ENCODE measurements at places on chromosomes 2 and 18.

GRCh38 chr18:74534981-74535649, 815 bp downstream of the CNDP1 start:
- H3K27ac ChIP-seq, result no peak overlapping the region
- peaks cover 11% of the 10 kb centered on the region for H3K27me3 ChIP-seq
- DNase-seq, result no peak
- peaks cover 10% of the 10 kb centered on the region for H3K4me1 ChIP-seq
- H3K4me3 ChIP-seq, result no peak overlapping the region
- peaks cover 4% of the 10 kb centered on the region for H3K36me3 ChIP-seq

DNA sequence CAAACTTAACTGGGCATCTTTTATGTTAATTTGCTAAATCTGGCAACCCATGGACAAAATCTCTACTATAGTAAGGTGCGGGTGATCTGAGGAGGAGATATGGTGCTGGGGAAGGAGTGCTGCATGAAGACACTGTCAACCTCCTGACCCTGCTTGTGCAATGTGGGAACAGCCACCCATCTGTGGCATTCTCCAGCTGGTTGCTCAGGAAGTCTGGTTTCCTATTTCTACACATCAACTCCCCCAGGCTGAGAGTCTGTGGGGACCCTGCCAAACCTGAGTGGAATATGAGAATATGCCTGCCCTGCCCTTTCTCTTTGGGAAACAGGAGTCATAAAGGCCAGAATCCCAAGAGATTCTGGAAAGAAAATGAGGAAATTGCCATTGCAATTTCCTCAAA, 60.1 kb upstream of the PAX3 start:
- no peak overlapping the region for H3K27ac ChIP-seq
- H3K4me1 ChIP-seq, result no peaks in the 10 kb centered on the region
- H3K4me3 ChIP-seq, result no peak overlapping the region
- peaks cover 2% of the 10 kb centered on the region for H3K27me3 ChIP-seq

GRCh38 chr2:127058246-127058953, 48.6 kb downstream of the BIN1 start:
- no peak overlapping the region for H3K27ac ChIP-seq
- H3K4me1 ChIP-seq, result peaks cover 1% of the 10 kb centered on the region
- no peaks in the 10 kb centered on the region for H3K27me3 ChIP-seq

DNA sequence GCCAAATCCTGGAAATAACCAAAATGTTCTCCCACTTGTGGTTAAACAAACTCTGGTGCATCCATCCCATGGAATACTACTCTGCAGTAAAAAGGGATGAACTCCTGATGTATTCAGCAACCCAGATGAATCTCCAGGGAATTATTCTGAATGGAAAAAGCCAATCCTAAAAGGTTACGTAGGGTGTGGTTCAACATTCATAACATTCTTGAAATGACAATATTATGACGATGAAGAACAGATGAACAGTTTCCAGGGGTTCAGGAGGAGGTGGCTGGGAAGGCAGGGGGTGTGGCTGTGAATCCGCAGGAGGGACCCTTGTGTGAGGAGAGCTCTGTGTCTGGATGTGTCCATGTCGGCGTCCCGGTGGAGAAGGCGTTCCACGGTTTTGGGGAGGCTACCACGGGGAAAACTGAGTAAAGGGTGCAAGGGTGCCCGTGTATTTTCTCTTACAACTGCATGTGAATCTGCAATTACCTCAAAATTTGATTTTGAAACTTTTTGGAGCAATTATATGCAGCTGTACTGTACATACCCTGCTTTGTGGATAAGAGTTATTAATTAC, 47.3 kb downstream of the KCNG2 start:
- H3K36me3 ChIP-seq, result no peaks in the 10 kb centered on the region
- no peak for DNase-seq
- H3K4me1 ChIP-seq, result no peaks in the 10 kb centered on the region
- no peak overlapping the region for H3K4me3 ChIP-seq

DNA sequence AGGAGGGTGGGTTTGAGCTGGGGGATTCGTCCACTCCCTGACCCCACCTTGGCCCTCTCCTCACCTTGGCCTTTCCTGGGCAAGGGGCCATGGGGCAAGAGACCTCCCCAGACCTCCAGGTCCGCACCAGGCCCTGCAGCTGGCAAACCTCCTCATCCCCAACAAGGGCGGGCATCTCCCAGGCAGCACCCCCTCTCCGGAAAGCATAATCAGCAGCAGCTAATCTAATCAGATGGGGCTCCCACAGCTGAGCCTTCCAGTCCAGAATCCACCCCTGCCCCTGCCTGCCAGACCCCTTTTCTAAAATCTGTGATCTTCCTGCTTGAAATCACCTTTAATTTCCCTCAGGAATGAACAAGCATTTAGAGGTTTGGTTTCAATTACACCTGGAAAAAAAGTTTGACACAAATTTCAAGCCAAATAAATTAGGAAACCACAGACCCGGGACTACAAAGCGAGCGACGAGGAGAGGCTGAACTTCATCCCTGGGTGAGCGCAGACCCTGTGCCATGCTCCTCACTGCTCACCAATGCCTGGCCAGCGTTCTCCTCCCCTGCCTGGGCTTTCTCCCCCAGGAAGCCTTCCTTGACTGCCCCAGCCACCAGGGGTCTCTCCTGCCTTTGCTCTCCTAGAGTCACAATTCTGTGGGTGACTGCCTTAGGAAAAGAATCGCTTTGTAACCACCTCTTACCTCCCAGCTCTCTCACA, 143.0 kb upstream of the MYCN start:
- DNase-seq, result no peak
- H3K27ac ChIP-seq, result no peak overlapping the region
- H3K27me3 ChIP-seq, result peaks cover 39% of the 10 kb centered on the region
- H3K4me1 ChIP-seq, result peaks cover 6% of the 10 kb centered on the region

DNA sequence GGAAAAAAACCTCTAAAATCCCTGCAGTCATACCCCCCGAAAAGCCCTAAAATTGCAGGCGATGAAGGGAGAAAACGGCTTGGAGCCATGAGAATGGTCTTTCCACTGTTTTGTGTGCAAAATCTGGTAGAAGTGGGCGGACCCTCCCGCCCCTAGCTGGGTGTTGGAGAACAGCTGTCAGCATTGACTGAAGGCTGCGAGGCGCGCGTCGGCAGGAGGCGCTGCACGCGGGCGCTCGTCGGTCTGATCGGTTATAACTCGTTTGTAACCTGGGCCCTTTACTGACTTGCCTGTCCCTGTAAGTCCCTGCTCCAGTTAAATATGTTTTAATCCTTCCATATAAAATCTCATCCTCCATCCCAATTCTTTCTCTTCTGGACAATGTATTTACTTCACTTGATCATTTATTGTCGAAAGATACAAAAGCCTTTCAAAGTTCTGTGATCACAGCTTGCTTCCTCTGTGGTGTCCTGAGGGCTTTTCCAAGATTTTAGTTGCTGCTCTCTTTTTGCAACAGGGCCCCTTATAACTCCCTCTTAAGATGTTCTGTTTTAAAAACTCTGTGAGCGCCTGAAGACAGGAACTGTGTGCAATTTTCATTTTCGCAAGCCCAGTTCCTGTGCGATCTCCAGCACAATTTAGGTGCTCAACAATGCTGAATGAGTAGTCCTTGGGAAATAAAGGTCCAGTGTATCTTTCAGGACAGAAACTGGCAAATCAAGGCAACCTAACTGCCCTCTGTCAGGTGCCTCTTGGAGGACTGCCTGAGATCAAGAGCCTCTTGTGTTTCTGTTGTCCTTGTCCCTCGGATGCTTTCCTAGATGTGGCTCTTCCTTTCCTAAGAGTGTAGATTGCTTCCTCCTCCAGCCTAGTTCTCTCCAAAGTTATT, 918 bp upstream of the HNRNPLL start:
- peak; percentile 65 for DNase-seq
- no peaks in the 10 kb centered on the region for H3K27me3 ChIP-seq
- no peaks in the 10 kb centered on the region for H3K36me3 ChIP-seq
- peak overlapping the region; percentile 93 for H3K4me3 ChIP-seq

- no peak overlapping the region for H3K27ac ChIP-seq
- no peaks in the 10 kb centered on the region for H3K4me1 ChIP-seq
- DNase-seq, result no peak
- peaks cover 3% of the 10 kb centered on the region for H3K36me3 ChIP-seq
- no peaks in the 10 kb centered on the region for H3K27me3 ChIP-seq
- H3K4me3 ChIP-seq, result no peak overlapping the region
Observed at GRCh38 chr2:33110461-33110860, 163.7 kb downstream of the LTBP1 start.

DNA sequence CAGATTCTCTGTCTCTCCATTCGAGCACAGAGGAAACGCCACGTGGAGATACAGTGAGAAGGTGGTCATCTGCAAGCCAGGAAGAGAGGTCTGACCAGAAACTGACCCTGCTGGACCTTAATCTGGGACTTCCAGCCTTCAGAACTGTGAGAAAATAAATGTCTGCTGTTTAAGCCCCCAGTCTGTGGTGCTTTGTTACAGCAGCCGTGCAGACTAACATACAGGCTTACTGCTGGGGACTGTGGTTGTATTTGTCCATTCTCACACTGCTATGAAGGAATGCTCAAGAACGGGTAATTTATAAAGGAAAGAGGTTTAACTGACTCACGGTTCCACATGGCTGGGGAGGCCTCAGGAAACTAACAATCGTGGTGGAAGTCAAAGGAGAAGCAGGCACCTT, 432.7 kb downstream of the IRS1 start:
- no peak for DNase-seq
- H3K36me3 ChIP-seq, result no peaks in the 10 kb centered on the region
- H3K27me3 ChIP-seq, result no peaks in the 10 kb centered on the region
- H3K27ac ChIP-seq, result no peak overlapping the region
- no peak overlapping the region for H3K4me3 ChIP-seq

DNA sequence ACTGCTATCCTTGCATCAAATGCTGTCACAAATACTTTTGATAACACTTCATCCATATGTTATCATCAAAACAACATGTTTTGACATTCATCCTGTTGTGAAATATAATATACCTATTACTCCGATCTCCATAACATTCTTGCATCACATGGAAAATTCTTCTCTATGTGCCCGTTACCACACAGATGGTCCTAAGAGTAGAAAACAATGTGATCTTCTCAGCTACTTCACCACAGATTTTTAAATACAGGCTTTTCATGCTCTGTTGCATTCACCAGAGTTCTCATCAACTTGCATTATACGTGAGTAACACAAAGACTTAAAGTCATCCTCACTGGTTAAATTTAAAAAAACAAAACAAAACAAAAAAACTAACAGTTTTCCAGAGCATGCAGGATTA, 1603.3 kb upstream of the ZEB2 start:
- H3K36me3 ChIP-seq, result no peaks in the 10 kb centered on the region
- H3K27me3 ChIP-seq, result no peaks in the 10 kb centered on the region
- H3K4me3 ChIP-seq, result no peak overlapping the region
- H3K4me1 ChIP-seq, result no peaks in the 10 kb centered on the region
- DNase-seq, result no peak

GRCh38 chr18:75097491-75098225, 111.3 kb downstream of the PTGR3 start:
- no peak overlapping the region for H3K27ac ChIP-seq
- DNase-seq, result no peak
- H3K4me1 ChIP-seq, result no peaks in the 10 kb centered on the region
- peaks cover 4% of the 10 kb centered on the region for H3K36me3 ChIP-seq
- no peaks in the 10 kb centered on the region for H3K27me3 ChIP-seq
- no peak overlapping the region for H3K4me3 ChIP-seq

GRCh38 chr18:63578357-63578958, 8.7 kb upstream of the SERPINB13 start:
- H3K4me1 ChIP-seq, result no peaks in the 10 kb centered on the region
- H3K36me3 ChIP-seq, result no peaks in the 10 kb centered on the region
- peak; percentile 30 for DNase-seq
- no peak overlapping the region for H3K27ac ChIP-seq
- H3K4me3 ChIP-seq, result no peak overlapping the region

DNA sequence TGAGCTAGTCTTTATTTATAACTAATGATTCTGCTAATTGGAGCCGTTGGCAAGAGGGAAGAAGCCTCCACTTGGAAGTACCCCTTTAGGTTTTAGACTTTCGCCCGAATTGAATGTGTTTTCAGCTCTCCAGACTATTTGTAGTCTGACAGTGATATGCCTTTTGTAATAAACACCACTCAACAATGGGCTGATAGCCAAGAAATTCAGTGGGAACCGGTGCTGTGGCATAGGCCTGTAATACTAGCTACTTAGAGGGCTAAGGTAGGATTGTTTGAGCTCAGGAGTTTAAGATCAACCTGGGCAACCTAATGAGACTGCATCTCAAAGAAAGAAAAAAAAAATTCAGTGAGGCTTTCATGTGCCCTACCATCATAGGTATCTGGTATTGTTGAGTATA, 13.6 kb upstream of the ZSCAN30 start:
- no peaks in the 10 kb centered on the region for H3K4me1 ChIP-seq
- H3K27me3 ChIP-seq, result no peaks in the 10 kb centered on the region
- H3K4me3 ChIP-seq, result no peak overlapping the region
- no peak overlapping the region for H3K27ac ChIP-seq

GRCh38 chr2:44061469-44061868, 65.7 kb upstream of the LRPPRC start:
- no peaks in the 10 kb centered on the region for H3K36me3 ChIP-seq
- H3K4me1 ChIP-seq, result peaks cover 2% of the 10 kb centered on the region
- H3K4me3 ChIP-seq, result no peak overlapping the region
- no peaks in the 10 kb centered on the region for H3K27me3 ChIP-seq

- no peak overlapping the region for H3K27ac ChIP-seq
- H3K4me3 ChIP-seq, result no peak overlapping the region
- peaks cover 6% of the 10 kb centered on the region for H3K27me3 ChIP-seq
- H3K36me3 ChIP-seq, result no peaks in the 10 kb centered on the region
- no peak for DNase-seq
Observed at GRCh38 chr2:129492548-129492947, 486.9 kb upstream of the RAB6C start.

- peaks cover 2% of the 10 kb centered on the region for H3K36me3 ChIP-seq
- H3K4me1 ChIP-seq, result no peaks in the 10 kb centered on the region
- no peak for DNase-seq
- no peak overlapping the region for H3K4me3 ChIP-seq
- H3K27me3 ChIP-seq, result no peaks in the 10 kb centered on the region
- peak overlapping the region; percentile 19 for H3K27ac ChIP-seq
Observed at GRCh38 chr2:231554327-231554726, 24.1 kb upstream of the NMUR1 start.

- H3K4me3 ChIP-seq, result peak overlapping the region; percentile 91
- H3K36me3 ChIP-seq, result peaks cover 2% of the 10 kb centered on the region
Observed at GRCh38 chr2:20450201-20450999, 3.5 kb downstream of the RHOB start.

DNA sequence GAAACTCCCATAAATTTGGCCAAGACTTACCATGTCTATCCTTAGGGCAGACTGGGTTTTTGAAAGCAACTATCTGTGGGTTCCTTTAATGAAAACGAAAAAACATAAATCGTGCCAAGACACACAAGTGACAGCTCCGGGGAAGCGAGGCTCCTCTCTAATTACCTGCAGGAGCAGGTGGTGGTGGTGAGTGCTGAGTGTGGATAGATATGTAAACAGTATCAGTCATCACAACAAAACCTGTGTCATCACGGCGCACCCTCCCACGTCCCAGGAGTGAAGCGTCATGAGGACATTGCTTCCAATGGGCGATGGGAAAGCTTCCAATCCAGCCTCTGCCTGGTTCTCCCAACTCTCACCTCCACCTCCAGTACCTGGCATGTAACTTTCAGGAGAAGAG, 31.3 kb downstream of the ACKR3 start:
- DNase-seq, result no peak
- H3K36me3 ChIP-seq, result no peaks in the 10 kb centered on the region
- no peak overlapping the region for H3K4me3 ChIP-seq
- H3K4me1 ChIP-seq, result peaks cover 19% of the 10 kb centered on the region
- H3K27me3 ChIP-seq, result peaks cover 19% of the 10 kb centered on the region

- H3K4me3 ChIP-seq, result no peak overlapping the region
- no peak overlapping the region for H3K27ac ChIP-seq
- no peaks in the 10 kb centered on the region for H3K27me3 ChIP-seq
- H3K36me3 ChIP-seq, result no peaks in the 10 kb centered on the region
Observed at GRCh38 chr2:180604077-180604476, 376.3 kb upstream of the UBE2E3 start.

All from progenitor cell of endocrine pancreas (in vitro differentiated cells).